GM19239 (cell line): ENCODE measurements at places on chromosomes 7 and 10.

GRCh38 chr10:61860964-61861758 is 40.3 kb upstream of the ARID5B start:
- DNase-seq = no peak

- no peak for DNase-seq
These were observed 8.9 kb upstream of the PNLIP start for GRCh38 chr10:116536810-116537209.

DNA sequence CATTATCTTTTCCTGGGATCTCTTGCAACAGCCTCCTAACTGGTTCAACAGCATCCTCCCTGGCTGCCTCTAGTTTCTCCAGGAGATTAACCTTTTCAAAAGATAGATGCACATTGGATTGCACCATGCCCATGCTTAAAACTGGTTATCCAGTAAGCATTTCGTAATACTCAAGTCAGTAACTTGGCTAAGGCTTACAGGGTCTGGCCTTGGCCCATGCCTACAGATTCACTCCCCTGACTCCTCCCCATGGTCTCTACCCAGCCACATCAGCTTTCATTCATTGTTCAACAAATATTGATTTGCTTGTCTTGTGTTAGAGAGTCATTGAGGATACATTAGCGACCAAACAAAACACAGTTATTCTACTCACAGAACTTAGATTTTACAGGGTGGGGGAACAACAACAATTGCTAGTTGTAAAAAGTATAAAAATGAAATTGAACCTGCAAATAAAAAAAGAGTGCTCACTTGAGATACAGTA is 1.8 kb upstream of the KIF20B start:
- DNase-seq = no peak

DNA sequence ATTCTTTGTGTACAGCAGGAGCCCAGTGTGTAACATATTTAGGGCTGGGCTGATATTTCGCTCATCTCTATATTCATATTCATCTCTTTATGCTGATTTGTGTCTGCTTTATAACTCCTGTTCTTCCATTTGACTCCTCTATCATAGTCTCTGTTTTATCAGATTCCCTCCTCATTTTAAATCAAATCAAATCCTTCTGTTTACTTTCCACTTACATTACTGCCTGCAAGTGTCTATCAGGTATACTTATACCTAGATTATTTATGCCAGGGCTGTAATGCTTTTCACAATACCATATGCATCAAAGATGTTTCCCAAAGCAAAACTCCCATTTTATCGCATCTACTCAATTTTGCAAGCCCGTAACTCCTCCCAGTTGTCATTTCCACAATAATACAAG is 990.7 kb downstream of the SORCS1 start:
- no peak for DNase-seq

GRCh38 chr10:106506526-106507283 is 657.8 kb downstream of the SORCS1 start:
- DNase-seq = no peak

DNA sequence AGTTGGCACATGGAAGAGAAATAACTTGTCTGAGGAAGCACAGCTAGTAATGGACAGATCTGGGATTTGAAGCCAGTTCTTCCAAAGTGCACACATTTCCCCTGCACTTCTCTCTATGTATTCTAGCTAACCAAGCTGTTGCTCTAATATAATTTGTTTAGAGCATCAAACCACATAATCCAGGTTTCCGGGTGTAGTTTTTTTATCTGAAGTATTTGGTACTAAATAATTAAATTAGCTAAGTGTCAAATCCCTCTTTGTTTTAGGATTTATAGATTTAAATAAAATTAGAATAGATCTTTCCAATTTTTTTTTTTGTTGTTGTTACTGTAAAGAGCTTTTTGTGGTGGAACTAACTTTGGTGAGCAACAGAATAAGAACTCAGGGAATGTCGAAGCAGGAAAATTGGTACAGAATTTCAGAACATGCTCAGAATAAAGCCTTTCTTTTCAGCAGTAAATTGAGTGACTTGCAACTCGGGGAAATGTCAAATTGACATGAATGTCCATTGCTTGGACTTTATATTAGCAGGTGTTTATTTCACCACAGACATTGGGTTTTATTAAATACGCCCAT is 33.7 kb downstream of the CAMK1D start:
- no peak for DNase-seq

DNA sequence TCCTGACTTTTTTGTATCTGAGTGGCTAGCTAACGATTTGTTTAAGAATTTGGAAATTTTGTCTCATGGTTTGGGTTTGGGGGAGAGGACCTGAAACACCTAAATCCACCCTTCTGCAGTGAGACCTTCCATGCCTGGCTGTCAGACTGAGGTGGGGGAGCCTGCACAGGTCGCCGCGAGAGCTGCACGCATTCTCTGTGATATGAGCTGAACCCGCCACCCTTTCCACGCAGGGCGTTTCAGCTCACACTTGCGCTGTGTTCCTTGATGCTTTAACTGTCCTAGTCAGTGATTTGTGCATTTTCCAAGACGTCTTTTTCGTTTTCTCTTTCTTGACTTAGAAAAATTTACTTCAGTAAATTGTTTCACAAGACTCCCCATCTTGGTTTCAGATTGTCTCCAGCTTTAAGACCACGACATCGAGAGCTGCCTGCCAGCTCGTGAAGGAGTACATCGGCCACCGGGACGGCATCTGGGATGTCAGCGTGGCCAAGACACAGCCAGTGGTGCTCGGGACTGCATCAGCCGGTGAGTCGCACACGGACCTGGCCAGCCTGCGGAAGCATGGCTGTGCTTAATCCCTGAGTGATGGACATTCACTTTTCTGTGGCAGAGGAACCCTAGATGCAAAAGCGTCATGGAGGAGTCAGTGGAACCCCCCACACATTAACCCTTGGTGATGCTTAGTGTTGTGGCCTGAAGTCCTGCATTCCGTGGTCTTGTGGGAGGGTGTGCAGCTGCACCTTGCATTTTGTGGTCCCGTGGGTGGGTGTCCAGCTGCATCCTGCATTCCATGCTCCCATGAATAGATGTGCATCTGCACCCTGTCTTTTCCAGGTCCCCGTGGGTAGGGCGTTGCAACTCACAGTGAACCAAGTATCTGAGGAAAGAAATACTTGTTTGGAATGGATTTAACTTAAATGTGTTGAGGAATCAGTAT is 28.1 kb downstream of the WDR37 start:
- DNase-seq = no peak

DNA sequence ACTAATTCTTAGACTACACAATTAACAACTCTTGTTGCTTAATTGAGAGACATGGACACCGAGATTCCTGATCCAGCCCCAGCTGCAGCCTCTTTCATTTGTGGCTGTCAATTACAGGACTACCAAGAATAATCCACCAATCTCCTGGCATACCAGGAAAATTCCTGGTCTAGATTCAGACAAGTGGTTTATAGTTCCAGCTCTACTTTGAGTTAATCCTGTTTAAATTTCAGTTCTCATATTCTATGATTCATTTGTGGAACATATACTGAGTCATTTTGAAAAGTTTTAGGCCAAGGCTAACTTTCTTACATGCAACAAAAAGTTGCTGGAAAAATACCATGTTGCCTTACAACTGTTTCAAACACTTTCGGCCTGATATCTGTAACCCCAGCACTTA is 253.5 kb downstream of the MAGI2 start:
- no peak for DNase-seq

- no peak for DNase-seq
These were observed 566.4 kb downstream of the SORCS3 start for GRCh38 chr10:105207476-105207995.

DNA sequence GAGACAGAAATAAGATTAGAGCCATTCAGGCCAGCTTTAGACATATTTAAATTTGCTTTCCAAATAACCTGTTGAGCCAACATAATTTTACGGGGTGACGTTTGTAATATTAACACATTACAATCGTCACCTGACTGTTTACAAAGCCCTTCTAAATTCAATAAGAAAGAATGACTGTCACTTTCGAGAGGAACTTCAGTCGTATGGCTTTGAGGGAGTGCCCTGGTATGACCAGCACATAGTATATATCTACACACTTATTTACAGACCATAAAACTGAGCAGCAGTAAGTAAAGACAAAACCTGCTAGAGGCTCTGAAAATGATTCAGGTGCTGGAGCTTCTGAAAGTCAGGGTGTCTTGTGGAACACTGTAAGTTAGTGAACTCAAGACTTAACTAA is 62.4 kb downstream of the BLNK start:
- no peak for DNase-seq

DNA sequence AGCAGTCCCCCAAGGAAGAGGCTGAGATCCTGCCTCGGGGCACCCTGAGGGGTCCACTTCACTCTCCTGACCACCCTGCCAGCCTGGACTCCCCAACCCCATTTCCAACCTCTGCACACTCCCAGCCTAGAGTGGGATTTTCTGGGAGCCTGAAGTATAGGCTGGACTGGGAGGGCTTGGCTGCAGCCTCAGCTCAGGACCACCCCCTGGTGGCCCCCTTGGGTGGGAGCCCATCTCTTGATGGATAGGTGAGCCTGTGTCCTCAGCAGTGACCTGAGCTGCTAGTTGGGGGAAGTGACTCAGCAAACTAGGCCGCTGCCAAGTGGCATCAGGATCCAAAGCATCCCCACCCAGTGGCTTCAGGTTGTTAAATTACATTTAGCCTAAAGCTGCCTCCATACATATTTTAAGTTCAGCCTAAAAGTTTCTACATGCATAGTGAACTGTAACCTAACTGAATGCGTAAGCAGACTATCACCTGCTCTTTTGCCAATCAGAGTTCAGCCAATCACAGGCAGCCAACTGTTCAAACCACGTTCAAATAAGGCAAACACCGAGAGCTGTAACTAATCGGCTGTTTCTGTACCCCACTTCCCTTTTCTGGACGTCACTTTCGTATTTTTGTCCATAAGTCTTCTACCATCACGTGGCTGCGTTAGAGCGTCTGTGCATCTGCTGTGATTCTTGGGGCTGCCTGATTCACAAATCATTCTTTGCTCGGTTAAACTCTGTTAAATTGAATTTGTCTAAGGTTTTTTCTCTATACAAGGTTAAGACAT is 144.0 kb downstream of the PLPP4 start:
- no peak for DNase-seq

DNA sequence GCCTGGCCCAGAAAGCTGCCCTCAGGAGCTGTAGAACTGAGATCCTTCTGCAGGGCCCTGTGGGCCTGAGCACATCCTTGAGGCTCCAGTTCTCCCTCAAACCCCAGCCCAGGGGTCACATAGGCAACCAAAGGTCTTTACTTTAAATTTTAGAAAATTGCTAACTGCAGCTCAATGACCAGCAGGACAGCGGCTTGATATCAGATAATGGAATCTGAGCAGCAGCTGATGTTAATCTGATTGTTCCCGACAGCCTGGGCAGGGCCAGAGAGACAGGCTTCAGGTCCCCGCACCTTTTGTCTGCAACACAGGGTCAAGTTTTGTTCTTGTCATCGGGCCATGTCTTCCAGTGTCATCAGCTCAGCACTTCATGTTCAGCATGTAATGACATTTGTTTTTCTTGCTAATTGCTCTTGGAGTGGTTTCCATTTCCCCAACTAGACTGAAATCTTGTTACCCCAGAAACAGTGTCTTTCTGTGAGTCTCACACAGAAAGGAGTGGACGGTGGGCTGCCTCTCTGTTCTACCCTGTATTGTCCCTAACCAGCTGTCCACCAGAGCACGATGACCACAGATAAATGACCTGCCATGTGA is 91.0 kb downstream of the PAXIP1 start:
- DNase-seq = no peak

GRCh38 chr10:63573068-63573697 is 52.0 kb downstream of the REEP3 start:
- DNase-seq = no peak

DNA sequence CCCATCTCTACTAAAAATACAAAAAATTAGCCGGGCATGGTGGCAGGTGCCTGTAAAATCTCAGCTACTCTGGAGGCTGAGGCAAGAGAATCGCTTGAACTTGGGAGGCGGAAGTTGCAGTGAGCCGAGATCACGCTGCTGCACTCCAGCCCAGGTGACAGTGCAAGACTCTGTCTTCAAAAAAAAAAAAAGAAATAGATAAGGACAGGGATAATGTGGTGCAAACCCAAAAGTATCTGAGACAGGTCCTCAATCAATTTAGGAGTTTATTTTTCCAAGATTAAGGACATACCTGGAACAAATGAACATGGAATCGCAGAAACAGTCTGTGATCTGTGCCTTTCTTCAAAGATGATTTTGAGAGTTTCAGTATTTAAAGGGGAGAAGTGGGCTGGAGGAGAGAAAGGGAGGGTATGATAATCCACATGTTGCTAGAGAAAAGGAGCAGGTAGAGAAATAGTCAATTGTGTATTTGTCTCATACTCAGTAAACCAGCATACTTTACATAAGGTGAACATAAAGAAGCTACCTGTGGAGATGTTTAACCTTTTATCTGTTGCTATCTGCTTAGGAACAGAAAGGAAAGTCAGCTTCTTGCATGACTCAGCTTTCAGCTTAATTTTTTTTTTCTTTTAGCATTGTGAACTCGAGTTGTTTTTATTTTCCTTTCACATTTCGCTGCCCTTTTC is 4.9 kb upstream of the MTPN start:
- no peak for DNase-seq

DNA sequence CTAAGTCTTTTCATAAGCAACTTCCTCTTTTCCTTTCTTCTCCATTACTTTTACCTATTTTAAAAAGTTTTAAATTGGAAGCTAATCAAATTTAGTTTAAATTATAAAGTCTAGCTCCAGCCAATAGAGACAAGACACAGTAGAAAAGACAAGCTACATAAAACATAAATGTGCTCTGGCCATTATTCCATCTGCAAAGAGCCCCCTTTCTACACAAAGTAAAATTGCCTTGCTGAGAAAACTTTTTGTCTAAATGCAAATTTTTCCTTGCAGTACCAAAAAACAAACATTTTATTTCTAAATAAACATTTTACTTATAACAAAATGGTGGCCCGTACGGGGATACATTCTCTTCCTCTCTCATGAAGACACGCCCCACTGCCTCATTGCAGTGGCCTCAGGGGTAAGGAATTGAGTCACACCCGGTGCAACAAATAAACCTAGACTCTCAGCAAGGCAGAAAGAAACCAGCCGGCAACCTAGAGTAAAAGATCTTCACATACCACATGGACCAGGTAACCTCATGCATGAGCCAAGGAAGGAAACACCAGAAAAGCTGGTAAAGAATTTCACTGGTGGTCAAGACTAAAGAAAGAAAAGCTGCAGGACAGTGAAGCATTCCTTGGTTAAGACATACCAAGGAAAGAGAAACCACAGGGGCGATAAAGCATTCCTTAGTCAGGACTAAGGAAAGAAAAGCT is 71.6 kb upstream of the ZNF746 start:
- DNase-seq = no peak

DNA sequence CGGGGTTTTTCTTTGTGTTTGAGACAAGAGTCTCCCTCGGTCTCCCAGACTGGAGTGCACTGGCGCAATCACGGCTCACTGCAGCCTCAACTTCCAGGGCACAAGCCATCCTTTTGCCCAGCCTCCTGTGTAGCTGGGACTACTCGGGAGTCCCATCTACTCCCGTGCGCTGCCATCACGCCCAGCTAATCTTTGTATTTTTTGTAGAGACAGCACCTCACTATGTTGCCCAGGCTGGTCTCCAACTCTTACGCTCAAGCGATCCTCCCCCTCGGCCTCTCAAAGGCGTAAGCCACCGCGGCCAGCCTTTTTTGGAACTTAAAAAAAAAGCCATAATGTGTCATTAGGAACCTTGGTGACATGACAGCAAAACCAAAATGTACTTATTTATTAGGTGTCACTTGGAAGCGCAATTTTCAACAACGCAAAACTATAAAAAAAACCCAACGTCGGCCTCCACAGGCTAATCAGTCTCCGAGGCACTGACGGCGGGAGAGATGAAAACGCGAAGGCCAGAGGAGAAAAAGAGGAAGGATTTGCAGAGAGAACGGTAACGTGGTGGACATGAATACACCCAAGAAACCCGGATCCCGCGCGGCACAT is 911 bp upstream of the HNRNPH3 start:
- no peak for DNase-seq
